Subcutaneous adipose tissue (tissue), 4 donors: ENCODE measurements at places on chromosomes 2 and 18. TPM values are rescaled to one million over a fixed set of nuclear protein-coding genes. Genes with fewer than 3 reads are reported as not detected.

The MPV17 gene
- 56.8 TPM for total RNA-seq

The POTEI gene
- not detected for total RNA-seq

The CCT4 gene
- 75.9 TPM for total RNA-seq

The FAM161A gene
- total RNA-seq = 3.6 TPM

The SERPINB13 gene
- not detected for total RNA-seq

The RAPGEF4 gene
- total RNA-seq = 9.3 TPM

The FAM124B gene
- total RNA-seq = 5.7 TPM

The LCT gene
- not detected for total RNA-seq

The SCTR gene
- total RNA-seq = not detected

The MYL1 gene
- total RNA-seq = not detected

The GALR1 gene
- 0.22 TPM for total RNA-seq

The CFC1 gene
- not detected for total RNA-seq

The PLGLB2 gene
- total RNA-seq = not detected

The SLC4A3 gene
- total RNA-seq = 1.3 TPM

The ABCG8 gene
- total RNA-seq = not detected
